ENCODE measurements at places on chromosomes 6 and 20. TPM values are rescaled to one million over a fixed set of nuclear protein-coding genes. Genes with fewer than 3 reads are reported as not detected.

The MYT1 gene
- total RNA-seq = 0.16 TPM

The HSPA12B gene
- 17.5 TPM for total RNA-seq

The OR2H1 gene
- not detected for total RNA-seq

The CDKN1A gene
- 63.8 TPM for total RNA-seq

The TGM3 gene
- not detected for total RNA-seq

The SRSF12 gene
- 0.24 TPM for total RNA-seq

The CENPQ gene
- total RNA-seq = 4.3 TPM

The HINT3 gene
- 34.8 TPM for total RNA-seq

The ZSCAN23 gene
- 1.3 TPM for total RNA-seq

The COL10A1 gene
- total RNA-seq = not detected

The TRAPPC3L gene
- total RNA-seq = not detected

The KIF6 gene
- 0.16 TPM for total RNA-seq

- DNase-seq = no peak
These were observed 35.8 kb downstream of the LAMA4 start for GRCh38 chr6:112218563-112218962.

DNA sequence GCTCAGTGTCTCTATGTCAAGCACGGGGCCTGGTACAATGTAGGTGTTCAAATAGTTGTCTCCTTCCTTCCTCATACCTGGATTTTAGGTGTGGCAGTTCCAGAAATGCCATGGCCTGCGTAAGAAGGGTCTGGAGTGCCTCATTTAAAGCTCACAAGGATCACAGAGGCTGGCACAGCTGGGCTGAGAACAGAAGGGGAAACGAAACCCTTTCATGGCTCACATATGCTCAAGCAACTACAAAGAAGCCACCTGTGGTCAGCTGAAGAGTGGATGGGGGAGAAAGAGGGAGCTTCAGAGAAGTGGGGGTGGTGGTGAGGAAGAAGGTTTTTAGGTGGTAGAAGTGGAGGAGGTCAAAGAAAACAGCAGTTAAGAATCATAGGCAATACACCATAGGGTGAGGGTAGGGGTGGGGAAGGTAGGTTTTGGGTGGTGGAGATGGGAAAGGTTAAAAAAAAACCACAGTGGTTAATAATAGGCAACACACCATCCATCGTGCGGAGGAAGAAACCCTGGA, 17.0 kb upstream of the TOP1 start:
- no peak for DNase-seq

DNA sequence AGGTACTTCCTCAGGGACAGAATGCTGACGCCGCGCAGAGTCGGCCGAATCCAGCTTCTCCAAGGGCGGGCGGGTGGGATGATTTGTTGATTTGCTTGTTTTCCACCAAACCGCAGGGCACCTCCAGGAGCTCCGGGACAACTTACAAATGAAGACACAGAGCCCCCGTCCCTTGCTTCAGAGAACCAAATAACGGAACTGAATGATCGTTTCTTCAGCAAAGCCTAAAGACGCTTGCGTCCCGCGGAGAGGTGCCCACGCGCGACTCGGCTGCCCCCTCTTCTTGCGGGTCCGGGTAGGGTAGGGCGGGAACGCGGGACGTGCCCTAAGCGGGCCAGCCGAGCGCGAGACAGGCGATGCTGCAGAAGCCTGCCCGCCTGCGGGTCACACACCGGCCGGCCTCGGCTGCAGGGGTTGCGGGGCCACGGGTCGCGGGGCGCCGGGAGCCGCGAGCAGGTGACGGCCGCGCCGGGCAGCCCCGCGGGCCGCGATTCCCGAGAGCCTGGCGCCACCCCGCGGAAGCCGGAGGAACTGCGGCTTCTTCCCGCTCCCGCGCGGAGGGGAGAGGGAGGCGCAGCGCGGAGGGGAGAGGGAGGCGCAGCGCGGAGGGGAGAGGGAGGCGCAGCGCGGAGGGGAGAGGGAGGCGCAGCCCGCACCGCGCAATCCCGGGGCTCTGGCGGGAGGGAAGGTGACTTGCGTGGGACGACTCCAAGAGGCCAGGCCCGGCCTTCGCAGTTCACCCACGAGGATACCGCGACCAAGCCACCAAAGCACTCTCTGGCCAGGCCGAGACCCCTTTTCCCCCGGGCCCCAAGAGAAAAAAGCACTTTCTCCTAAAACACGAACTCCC, 7.7 kb upstream of the FOXF2 start:
- peak; percentile 76 for DNase-seq

GRCh38 chr20:36504295-36504694, 37.0 kb upstream of the MYL9 start:
- no peak for DNase-seq

GRCh38 chr6:23228439-23229024, 659.2 kb downstream of the HDGFL1 start:
- DNase-seq = no peak

GRCh38 chr6:36633915-36634314, 39.8 kb downstream of the SRSF3 start:
- DNase-seq = peak; percentile 78

GRCh38 chr6:39517756-39518155, 195.3 kb upstream of the KCNK16 start:
- no peak for DNase-seq

DNA sequence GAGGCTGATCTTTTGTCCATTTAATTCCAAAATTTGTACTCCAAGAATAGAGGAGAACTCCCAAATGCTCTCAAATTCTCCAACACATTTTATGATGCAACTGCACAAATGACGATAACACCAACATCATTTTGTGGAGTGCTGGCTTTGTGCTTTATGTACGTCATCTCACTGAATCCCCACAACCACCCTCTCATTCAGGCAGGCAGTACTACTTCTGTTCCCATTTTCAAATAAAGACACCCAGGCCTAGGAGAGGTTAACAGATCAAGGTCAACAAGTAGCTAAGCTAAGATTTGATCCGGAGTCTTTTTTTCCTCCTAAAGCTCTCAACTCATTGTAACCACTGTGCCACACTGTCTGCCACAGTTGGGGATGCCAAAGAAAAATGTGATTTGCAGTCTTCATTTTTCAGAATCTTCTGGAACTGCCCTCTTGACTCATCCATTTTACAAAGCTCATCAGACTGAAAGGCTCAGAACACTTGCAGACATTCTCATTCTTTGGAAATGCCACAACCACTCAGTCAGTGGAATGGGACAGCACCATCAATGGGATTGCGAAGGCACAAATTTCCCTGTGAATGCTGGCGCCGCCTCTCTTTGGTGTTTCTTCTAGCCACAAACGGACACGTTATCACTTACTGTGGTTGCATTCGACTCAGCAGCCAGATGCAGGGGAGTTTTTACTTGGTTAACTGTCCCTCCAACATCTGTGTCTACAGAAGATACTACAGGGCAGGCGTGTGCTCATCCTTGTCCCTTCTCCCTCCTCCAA, 184.4 kb downstream of the GJA10 start:
- DNase-seq = no peak

DNA sequence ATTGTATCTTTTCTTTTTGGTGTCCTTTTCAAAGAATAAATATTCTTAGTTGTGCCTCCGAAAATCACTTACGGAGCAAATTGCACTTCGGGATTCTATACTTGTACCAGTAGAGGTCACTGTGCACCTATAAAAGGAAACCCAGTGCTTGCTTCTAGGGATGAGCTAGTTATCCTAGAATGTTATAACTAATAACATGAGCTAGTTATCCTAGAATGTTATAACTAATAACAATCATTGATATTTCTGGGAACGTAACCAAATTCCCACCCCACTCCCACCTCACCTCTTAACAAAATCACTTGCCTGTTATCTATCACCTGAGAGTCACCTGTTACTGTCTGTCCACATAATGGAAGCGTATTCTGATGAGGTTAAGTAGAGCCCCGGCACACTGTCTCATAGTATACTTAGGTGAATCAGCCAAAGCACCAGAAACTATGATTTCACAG, 126.9 kb upstream of the TIAM2 start:
- DNase-seq = no peak

DNA sequence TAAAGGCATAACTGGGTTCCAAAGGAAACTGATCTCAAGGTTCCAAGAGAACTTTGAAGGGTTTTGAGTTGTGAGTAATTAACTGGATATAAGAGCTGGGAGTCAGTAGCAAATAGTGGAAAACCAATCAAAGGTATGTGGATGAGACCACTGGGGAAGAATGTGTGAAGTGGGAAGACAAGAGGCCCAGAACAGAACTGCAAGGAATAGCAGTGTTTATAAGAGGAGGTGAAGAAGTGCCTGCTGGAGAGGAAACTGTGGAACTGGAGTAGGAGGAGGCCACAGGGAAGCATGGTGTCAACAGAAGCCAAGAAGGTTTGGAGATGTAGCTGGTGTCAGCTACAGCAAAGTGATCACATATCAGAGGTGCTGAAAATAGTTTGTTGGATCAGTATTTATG, 18.7 kb upstream of the HDAC2 start:
- DNase-seq = no peak

DNA sequence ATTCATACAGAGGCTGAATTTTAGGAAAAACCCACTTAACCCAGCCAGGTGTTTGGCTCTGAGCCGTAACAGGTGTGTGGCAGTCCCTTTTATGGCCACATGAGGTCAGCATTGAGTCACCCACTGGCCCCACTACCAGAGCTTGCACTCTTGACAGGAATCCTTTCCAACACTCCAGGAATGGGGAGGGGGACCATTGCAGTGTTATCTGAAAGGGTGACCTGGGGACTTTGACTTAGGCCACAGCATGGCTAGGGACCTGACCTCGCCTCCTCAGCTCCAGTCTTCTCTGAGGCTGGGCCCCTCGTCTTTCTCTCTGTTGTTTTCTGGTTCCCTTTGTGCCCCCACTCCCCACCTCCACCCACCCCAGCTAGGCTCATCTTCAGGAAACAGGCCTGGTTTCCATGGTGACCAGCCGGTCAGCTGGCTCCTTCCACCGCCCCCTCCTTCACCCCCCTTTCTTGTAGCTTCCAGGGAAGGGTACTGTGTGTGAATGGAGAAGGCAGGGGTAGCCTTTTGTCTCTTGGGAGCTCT, 2.1 kb upstream of the TMEM151B start:
- DNase-seq = no peak

Data from Right ventricle myocardium inferior (tissue), 1 donor.